ENCODE measurements at places on chromosomes 4 and X. TPM values are rescaled to one million over a fixed set of nuclear protein-coding genes. Genes with fewer than 3 reads are reported as not detected.

Gene NXT2
- 12.6 TPM for total RNA-seq

Gene CT47A7
- not detected for total RNA-seq

Gene ANXA3
- total RNA-seq: 243 TPM

Gene GPRIN3
- 9.7 TPM for total RNA-seq

Gene EMD
- 118 TPM for total RNA-seq

Gene CPE
- total RNA-seq: 116 TPM

Gene GAGE12F
- not detected for total RNA-seq

Gene QRFPR
- total RNA-seq: 3.0 TPM

Gene TMEM35A
- total RNA-seq: not detected

DNA sequence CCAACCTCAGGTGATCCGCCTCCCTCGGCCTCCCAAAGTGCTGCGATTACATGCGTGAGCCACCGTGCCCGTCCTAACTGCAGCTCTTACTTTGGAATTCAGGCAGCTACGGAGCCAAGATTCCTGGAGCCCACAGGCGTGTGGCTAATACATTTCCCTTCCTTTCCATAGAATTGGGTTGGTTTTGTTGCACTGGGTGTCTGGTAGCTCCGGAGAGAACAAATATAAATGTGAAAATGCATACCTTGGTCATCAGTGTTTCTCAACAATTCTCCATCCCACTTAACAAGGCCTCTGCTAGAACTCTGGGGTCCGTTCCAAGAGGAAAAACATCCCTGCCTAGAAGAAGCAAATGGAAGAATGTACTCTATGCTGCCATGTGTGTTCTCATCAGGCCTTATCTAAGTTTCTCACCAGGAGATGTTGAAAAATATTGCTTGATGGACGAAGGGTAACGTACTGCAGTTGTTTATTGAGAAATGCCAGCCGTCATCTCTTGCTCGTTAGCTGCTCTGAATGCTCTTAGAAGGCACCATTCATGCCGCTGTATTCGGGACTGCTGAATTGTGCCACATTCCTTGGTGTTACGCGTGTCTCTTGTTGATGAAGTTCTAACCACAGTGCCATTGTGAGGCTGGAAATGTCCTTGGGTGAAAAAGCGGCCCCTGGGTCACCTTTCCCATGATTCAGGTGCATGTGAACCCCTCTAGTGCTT, 50.5 kb upstream of the CD99 start:
- DNase-seq: no peak

DNA sequence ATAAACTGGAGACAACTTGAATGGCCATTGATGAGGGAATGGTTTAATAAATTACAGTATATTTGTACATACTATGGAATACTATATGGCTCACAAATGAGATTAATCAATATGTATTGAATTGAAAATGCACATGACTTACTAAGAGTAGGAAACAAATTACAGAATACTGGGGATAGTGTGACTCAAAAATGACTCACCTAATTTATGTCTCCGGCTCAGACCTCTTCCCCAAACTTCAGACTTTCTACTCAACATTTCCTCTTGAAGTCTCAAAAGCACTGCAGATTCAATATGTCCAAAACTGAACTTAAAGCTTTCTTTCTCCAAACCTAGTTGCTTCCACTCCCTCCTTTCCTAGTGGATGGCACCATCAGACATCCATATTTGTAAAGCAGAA, 28.8 kb upstream of the GRIA3 start:
- DNase-seq: no peak

- DNase-seq: no peak
Measured at GRCh38 chr4:39170301-39170700, 12.0 kb upstream of the WDR19 start.

GRCh38 chr4:57055886-57056285, 54.3 kb downstream of the IGFBP7 start:
- no peak for DNase-seq

DNA sequence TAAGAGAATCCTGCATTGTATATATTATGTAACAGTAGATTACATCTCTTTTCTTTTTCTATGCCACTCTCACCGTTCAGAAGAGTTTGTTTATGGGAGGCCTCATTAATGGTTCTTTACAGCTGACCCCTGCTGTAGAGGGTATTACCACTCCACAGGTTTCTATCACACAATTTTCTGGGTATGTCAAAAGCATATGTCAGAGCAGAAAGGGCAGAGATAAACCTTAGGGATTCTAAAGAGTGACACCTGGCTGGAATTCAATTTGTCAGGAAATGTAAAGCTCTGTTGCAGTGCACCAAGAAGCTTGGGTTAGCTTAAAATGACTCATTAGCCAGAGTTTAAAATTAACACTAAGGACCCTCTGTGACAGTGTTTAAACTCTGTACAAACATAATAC, 658.7 kb downstream of the PCDH18 start:
- no peak for DNase-seq

GRCh38 chr4:117010671-117011070, 74.7 kb downstream of the TRAM1L1 start:
- no peak for DNase-seq

- DNase-seq: no peak
Measured at GRCh38 chrX:34716302-34716701, 59.2 kb upstream of the TMEM47 start.

DNA sequence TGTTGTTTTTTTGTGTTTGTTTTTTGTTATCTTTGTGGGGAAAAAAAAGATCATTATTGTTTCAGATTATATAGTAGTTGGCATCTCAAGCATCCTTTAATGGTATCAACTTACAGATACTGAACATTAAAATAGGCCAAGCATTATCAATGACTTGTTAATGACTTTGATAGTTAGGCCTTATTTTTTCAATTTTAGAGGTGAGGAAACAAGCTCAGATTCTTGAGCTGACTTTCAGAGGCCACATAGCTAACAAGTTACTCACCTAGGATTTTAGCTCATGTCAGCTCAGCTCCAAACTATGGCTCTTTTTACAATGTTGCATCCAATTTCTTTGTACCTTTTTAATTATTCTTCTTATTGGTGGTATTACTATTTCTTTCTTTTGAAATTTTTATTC, 471 bp upstream of the PLAC8 start:
- no peak for DNase-seq

GRCh38 chrX:47358387-47359065, 11.9 kb upstream of the ZNF157 start:
- no peak for DNase-seq

- no peak for DNase-seq
Measured at GRCh38 chrX:153456161-153456560, 10.3 kb upstream of the TREX2 start.

DNA sequence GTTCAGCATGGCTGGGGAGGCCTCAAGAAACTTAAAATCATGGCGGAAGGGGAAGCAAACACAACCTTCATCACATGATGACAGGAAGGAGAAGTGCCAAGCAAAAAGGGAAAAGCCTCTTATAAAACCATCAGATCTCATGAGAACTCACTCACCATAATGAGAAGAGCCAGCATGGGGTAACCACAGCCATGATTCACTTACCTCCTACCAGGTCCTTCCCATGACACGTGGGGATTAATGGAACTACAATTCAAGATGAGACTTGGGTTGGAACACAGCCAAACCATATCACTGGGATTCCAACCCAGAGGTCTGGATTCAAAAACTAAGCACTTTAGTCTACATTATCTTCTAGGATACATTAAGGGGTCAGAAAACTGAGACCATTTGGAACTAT, 609.6 kb upstream of the SPANXN1 start:
- no peak for DNase-seq

DNA sequence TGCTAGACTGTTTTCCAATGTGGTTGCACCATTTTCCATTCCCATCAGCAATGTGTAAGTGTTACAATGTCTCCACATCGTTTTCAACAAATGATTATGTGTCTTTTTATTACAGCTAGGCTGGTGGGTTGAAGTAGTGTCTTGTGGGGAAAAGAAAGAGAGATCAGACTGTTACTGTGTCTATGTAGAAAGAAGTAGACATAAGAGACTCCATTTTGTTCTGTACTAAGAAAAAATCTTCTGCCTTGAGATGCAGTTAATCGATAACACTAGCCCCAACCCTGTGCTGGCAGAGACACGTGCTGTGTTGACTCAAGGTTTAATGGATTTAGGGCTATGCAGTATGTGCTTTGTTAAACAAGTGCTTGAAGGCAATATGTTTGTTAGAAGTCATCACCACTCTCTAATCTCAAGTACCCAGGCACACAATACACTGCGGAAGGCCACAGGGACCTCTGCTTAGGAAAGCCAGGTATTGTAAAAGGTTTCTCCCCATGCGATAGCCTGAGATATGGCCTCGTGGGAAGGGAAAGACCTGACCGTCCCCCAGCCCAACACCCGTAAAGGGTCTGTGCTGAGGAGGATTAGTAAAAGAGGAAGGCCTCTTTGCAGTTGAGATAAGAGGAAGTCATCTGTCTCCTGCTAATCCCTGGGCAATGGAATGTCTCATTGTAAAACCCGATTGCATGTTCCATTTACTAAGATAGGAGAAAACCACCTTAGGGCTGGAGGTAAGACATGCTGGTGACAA, 23.0 kb upstream of the UGT2B15 start:
- DNase-seq: no peak

DNA sequence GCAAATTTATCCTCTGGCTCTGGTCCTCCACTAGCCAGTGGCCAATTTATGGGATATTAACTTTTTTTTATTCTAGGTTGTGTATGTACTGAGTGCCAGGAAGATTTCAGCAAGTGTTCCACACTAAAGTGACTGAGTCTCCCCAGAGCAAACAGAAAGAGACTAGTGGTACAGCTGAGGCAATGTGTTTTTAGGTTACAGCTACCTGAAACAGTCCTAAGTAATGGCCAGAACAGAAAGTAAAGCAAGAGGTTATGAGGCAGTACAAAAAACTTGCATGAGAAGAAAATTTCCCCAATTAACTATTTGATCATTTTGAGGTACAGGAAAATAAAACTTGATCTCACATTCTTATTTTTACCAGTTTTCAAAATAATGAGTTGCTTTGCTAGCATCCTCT, 31.2 kb downstream of the PRDM8 start:
- no peak for DNase-seq

DNA sequence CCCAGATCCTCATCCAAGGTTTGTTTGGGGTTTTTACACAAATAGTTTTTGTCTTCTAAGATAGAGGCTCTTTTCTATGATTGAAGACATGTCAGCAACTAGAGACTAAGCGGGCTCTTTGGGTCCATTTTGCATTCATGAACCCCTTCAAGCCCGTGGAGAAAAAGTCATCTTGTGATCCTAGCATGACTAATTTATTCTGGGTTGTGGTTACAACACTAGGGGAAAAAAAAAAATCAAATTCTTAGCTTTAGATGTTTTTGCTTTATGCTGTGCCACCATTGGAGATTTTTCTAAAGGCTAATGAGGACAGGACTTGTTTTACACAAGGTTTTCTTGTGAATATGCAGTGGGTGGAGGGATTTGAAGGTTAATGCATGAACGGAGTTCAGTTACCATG, 440.0 kb downstream of the PCDH7 start:
- DNase-seq: no peak

DNA sequence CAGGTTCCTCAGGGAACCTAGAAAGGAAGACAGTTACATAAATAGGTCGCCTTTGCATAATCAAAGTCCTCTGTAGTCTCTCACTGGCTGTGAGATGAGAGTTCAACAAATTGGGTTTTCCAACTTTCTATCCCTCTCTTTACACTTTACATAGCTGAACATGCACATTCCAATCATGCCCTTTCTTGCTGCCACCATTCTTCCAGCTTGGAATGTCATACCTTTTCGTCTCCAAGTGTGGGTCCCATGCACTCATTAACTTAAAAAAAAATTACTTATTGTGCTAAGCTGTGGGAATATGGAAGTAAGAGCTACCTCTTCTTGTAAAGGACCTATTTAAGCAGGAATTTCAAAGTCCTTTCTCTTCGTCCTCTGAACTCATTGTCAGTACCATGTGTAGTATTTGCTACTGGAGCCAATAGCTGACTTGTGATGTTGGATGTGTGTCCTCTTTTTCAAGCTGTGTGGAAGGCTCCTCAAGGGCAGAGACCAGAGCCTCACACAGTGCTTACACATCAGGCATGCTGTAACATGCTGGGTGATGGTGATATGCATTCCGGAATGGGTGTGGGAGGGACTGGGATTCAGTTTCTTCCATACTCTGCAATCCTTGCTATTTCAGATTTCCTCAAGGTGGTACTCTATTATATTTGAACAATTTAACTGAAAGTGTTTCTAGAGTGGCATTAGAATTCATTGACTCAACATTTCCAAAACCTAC, 7.1 kb downstream of the ENOPH1 start:
- DNase-seq: no peak
